ENCODE measurements at places on chromosomes 4 and X. TPM values are rescaled to one million over a fixed set of nuclear protein-coding genes. Genes with fewer than 3 reads are reported as not detected.

The ALG13 gene
- 51.0 TPM for total RNA-seq

The GAGE12F gene
- not detected for total RNA-seq

The ALAS2 gene
- not detected for total RNA-seq

The OPHN1 gene
- 1.2 TPM for total RNA-seq

The MAGEB10 gene
- not detected for total RNA-seq

The FMR1NB gene
- not detected for total RNA-seq

The PHF8 gene
- total RNA-seq = 13.5 TPM

The CD38 gene
- 10.1 TPM for total RNA-seq

The MAP7D2 gene
- total RNA-seq = 5.2 TPM

The GYPE gene
- not detected for total RNA-seq

The NXF2B gene
- total RNA-seq = not detected

The P2RY8 gene
- 0.02 TPM for total RNA-seq
